ENCODE measurements at places on chromosomes 6 and 20.

DNA sequence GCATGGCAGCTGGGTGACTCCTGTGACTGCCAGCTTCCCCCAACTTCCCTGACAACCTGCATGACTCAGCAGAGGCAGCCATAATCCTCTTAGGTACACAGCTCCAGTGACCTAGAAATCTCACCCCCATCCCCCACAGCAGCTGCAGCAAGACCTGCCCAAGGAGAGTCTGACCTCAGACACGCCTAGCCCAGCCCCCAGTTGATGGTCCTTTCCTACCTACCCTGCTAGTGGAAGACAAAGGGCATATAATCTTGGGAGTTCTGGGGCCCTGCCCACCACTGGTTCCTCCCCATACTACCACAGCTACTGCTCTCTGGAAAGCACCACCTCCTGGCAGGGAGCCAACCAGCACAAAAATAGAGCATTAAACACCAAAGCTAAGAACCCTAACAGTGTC, 90.2 kb downstream of the F13A1 start:
- DNase-seq: no peak

DNA sequence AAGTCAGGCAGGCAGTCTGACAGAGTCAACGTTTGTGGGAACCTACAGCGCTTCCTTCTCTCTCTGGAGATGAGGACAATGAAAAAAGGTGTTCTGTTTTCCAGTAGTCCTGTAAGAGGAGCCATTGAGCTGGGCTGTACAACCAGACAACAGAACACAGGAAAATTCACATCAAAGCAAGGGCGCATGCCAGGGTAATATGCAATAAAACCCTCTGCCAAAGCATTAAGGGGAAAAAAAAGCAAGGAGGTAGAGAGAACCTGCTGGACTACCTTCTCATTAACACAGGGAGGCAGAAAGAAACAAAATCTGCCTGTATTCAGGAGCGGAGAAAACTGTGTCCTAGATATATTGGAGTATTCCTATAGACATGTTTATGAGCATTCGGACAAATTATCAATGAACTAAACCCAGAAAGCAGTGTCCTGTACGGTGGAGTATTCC, 1.3 kb downstream of the RNF24 start:
- DNase-seq: peak; percentile 41

GRCh38 chr6:95589067-95589466, 11.7 kb downstream of the MANEA start:
- no peak for DNase-seq

GRCh38 chr6:17242087-17242486, 39.1 kb upstream of the RBM24 start:
- no peak for DNase-seq

DNA sequence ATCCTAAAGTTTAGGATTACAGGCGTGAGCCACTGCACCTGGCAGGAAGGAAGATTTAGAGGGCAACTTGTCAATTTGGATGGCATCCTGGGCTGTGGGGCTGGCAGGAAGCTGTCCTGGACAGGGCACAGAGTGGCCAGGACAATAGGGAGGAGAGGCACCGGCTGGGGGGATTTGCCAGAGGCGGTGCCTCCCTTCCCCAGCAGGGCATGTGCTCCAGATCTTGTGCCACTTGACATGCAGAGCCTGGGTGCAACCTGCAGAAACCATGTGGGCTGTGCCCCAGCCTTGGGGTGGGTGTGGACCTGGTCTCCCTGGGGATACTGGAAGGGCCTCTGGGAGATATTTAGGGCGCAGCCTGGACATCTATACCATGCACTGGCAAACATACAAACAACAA, 58.6 kb upstream of the EEF1A1 start:
- no peak for DNase-seq

- no peak for DNase-seq
Observed at GRCh38 chr6:129607581-129608186, 102.3 kb downstream of the ARHGAP18 start.

DNA sequence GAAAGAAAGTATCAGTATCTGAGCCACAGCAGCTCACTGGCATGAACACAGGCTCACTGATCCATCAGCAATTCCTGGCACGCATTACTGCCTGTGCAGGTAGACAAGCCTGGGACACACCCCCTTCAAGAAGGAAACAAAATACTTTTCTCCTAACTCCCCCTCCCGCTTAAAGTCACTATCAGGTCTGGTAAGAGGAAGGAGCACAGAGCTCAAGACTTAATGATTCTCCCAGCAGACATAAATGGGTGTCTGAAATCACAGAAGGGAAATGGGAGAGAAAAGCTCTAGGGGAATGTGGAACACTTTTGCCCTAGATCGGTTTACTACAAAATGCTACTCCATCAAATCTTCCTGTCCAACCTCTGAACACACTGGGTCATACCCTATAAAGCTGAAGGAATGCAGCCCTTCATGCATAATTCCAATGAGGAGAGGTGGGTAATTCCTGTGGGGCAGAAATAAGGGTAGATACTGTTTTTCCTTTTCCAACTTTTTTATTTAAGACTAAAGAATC, at the start of gene ADGRF1:
TSS of gene ADGRF1 (minus strand) at position 58 of the 517 bp plus-strand sequence. CDS start 13,271 bp downstream, outside the sequence.
- no peak for DNase-seq

- no peak for DNase-seq
Observed at GRCh38 chr20:47789081-47789763, 3.9 kb upstream of the SULF2 start.

- DNase-seq: no peak
Observed at GRCh38 chr6:50271266-50271665, 221.5 kb upstream of the DEFB112 start.

GRCh38 chr20:12434672-12435071, 517.0 kb downstream of the BTBD3 start:
- DNase-seq: no peak

GRCh38 chr6:113291751-113292445, 565.2 kb upstream of the MARCKS start:
- no peak for DNase-seq

- DNase-seq: no peak
Observed at GRCh38 chr6:130148181-130148580, 74.6 kb downstream of the SAMD3 start.

DNA sequence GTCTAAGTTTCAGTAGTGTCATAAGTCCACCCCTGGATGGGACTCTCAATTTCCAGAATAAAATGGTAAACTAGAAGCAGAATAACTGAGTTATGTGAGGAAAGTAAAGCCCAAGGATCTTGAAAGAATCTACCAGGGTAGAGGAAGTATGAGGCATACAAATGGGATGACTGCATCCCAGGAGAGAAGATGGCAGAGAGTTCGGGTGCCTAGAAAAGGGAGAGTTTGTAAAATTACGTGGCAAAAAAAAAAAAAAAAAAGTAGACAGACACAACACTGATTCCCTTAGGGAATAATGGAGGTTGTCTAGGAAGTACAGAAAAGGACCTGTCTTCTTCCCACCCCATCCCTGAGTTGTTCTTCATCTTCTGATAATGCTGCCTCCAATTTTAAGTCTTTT, 3.4 kb downstream of the GABBR1 start:
- no peak for DNase-seq

DNA sequence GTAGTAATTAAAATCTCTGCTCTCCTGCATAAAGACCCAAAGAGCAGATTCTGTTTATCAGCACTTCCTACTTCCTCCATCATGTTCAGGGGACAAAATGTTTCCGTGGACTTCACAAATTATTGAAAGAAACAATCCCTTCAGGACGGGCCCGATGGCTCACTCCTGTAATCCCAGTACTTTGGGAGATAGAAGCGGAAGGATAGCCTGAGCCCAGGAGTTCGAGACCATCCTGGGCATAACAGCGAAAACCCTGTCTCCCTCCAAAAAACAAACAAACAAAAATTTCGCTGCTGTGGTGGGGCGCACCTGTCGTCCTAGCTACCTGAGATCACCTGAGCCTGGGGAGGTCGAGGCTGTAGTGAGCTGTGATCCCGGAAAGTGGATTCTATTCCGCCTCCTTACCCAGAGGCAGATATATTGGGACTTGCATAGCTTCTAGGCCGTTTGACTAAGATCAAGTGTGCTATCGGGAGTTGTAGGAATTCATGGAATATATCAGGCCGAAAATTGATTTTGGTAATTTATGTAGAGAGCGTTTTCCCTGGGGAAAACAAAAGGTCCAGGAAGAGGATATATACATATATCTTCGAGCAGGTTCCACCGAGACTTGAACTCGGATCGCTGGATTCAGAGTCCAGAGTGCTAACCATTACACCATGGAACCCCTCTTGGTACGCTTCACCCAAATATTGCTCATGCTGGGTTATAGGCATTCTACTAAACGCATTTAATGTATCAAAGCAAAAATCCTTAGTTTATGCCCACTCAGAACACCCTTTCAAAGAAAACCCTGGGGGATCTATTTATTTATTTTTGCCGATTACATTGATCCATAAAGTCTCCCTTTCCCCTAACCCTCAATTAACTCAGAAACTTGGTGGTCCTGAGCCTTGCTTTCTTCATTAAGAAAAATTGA, 74.5 kb upstream of the ZNF184 start:
- no peak for DNase-seq

GRCh38 chr6:33850869-33851541, 47.2 kb upstream of the MLN start:
- DNase-seq: no peak

DNA sequence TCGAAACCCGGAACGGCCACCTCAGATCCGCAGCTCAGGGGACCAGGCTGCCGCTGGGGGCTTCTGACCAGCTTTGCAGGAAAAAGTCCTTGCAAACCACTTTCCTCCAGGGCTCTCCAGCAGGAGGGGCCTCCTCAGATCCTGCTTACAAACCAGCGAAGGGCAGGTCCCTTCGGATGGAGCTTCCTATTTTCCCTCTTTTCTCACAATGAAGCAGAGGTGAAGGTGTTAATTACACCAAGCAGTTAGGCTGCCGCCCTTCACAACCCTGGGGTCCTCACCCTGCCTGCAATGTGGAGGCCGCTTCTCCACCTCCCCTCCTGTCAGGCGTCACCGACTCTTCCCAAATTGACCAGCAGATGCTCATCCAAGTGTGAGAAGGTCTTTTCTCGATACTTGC, 5.7 kb downstream of the ARHGAP40 start:
- DNase-seq: no peak

DNA sequence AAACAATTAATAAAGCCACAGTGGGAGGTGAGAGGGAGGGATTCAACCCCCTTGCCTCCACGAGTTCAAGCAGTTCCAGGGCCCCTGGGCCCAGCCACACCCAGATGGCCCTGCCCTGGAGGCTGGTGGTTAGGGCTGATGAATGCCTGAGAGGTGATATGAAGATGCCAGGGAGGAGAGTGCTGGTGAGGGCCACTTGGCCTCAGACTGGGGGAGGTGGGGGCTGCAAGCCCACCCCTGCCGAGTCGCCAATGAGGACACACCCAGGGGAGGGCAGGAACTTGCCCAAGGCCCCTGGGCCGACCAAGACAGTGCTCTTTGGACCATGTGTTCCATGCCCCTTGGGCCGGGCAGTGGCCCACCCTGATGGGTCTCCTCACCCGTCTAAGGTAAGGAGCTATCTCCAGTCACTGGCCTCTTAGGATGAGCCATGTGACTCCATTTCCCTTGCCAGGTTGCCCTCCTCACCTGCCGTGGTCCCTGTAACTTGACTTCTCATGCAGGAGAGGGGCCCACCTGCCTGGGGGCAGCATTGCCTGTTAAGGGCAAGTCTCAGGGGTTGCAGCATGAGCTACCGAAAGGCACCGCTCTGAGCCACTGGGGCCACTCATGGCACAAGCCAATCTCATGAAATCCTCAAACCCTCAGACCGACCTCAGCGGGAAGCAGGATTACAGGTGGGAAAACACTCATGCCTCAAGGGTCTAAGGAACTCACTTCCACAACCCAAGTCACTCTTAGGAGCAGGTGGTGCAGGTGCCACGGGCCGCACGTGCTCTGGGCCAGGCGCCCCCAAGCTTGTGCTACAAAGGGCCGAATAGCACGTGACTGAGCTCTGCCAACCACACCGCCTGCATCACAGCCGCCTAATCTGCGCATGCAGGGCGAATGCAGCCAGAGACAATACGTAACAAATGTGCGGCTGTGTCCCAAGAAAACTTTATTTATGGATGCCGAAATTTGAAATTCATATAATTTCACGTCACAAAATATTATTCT, 147.4 kb upstream of the MLN start:
- DNase-seq: no peak

GRCh38 chr6:125918681-125919566, 37.6 kb upstream of the HINT3 start:
- no peak for DNase-seq

GRCh38 chr6:152265651-152266050, 371.5 kb downstream of the SYNE1 start:
- no peak for DNase-seq
